ENCODE measurements at places on chromosomes 4 and X.

DNA sequence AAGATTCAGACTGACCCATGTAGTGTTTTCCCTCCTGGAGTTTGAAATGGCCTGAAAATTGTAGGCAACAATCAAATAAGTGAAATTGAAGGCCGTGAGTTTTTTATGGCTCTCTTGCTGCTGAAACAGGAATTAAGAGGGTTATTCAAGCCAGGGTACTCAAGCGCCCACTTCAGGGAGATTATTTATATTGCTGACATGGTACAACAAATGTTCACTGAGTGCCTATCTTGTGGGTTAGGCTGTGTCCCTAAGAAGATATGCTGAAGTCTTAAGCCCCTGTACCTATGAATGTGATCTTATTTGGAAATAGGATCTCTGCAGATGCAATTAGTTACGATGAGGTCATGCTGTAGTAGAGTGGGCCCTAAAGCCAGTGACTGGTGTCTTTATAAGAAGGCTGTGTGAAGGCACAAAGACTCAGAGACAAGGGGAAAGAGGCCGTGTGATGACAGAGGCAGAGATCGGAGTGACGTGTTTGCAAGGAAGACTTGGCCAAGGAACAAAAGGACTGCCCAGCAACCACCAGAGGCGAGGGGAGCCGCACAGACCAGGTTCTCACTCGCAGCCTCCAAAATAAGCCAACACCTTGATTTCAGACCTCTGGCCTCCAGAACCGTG lies 72.9 kb downstream of the MED28 start:
- DNase-seq = no peak

DNA sequence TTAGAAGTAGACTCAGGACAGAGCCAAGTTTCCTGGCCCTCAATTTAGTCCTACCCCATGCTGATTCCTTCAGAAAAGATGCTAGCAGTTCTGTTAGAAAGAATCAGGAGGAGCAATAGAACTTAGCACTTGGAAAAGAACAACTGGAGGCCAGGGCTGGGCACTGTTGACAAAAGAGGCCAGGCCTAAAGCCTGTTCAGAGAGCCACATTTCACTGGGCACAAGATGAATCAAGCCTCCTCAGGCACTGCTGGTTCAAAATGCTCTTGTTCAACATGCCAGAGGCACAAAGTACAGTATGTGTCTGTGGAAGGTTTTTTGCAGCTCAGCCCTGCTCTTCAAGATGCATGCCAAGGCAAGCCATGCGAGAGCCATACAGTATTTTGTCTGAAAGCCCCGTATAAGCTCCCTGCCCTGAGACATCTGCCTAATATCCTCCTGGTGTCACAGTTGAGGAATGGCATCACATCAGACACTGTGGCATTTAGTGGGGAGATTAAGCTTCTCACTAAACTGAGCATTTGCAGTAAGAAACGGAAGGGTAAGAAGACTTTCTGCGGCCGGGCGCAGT lies 53.7 kb downstream of the RASL11B start:
- DNase-seq = no peak

GRCh38 chr4:3615386-3616286 lies 83.4 kb upstream of the LRPAP1 start:
- DNase-seq = no peak

DNA sequence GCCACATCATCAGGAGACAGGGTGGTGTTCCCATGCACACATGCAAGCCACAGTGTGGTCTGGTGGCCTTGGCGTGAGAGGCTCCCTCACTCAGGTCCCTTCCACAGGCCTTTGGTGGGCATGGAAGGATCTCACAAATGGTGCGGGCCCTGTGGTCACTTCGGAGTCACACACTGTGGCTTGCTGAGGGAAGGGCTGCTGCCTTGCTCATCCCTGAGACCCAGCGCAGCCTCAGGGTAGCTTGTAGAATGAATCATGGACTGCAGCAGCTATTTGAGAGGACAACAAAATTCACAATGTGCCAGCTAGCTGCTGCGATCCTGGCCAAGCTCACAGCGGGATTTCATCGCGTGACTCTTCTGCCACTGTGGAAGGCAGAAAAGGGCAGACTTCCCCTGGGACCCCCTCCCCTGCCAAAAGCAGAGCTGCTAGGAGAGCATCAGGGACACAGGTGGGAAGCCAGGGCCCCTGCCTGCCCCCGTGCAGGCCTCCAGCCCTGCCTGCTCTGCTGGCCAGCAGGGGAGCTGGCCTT lies 106.4 kb downstream of the ABLIM2 start:
- no peak for DNase-seq

- DNase-seq = no peak
Measured at GRCh38 chr4:17064959-17065358, 166.5 kb upstream of the LDB2 start.

DNA sequence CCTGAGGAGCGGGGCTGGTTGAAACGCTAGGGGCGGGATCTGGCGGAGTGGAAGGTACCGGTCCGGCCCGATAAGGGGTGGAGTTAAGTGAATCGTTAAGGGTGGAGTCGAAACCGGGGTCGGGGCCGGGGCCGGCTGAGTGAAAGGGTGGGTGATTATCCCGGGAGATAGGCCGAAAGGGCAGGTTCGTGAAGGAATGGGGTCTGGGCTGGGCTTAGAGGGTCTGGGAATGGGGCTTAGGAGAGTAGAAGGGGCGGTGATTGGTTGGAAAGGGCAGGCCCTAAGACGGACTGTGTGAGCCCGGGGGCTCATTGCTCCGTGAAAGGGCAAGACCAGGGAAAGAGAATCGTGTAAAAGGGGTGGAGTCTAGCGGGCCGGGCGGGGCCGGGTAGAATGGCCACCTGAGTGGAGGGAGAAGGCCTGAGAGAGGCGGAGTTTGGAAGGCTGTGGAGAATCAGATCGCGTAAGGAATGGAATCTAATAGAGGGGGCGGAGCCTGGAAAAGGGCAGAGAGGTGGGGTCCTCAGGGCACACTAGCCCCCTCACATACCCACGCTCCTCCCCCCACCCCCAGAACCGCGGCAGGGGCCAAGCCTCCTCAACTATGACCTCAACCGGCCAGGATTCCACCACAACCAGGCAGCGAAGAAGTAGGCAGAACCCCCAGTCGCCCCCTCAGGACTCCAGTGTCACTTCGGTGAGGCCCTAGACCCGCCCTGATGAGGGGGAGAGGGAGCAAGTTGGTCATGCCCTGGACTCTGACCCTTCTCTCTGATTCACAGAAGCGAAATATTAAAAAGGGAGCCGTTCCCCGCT lies 430 bp downstream of the HDAC6 start:
- DNase-seq = peak; percentile 76

DNA sequence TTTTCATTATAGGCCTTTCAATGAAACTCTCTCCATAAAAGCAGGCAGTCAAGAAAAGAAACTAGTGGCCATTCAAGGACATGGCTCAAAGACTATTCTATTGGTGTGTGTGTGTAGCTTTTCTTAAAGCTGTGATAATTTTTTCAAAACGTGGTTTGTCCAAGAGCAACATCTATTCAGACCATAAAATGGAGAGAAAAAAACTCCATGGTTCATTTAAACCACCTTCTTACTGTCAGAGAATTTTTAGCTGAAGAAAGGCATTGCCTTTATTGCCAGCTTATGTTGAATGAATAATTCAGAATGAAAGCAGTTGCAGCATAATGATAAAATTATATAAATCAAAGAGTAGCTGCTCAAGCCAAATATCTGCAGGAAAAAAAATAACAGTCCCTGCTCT lies 325.5 kb downstream of the PCDH18 start:
- no peak for DNase-seq

GRCh38 chr4:150005537-150005936 lies 72.7 kb upstream of the DCLK2 start:
- DNase-seq = no peak

DNA sequence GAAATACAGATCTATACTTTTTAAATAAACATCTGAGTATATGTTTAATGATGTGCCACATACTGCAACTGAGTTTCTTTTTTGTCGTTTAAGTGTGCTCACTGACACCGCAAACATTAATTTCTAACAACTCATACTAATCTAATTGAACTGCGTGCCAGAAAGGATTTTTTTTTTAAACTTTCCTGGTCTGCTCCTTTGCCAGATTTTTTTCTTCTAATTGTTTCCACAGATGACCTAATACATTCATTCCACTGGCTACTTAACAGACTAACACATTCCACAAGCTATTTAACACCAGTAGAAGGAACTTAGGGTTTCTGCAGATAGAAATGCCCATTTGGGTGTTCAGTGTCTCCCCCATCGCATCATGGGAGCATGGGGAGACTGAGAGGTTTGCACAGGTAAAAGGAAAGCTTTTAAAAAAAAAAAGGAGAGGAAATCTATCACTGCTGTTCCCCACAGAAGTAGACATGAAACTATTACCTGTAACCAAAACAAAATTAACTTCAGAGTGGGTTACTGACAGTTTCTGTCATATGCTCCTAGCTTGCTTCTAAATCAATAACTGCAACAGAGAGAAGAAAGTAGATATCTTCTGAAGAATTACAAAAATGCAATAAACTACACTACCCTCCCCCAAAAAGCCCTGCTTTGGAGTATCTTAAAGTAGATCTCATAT lies 31.6 kb downstream of the SH3KBP1 start:
- no peak for DNase-seq

DNA sequence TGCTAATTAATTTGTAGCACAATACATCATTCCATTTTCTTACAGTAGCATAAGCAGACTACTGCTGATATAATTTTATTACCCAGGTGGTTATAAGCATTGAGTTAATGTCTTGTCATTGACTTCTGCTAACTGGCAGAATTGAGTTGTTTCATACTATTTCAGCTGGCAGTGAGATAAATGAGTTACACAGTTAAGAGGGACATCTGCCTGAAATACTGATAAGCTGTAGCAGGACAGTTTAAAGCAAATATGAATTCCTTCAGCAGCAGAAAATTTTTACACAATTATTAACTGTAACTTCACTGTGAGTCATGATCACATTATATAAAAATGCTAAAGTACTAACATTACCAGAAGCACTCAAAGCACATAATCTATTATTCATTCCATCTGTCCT lies 326.8 kb downstream of the INPP4B start:
- no peak for DNase-seq

DNA sequence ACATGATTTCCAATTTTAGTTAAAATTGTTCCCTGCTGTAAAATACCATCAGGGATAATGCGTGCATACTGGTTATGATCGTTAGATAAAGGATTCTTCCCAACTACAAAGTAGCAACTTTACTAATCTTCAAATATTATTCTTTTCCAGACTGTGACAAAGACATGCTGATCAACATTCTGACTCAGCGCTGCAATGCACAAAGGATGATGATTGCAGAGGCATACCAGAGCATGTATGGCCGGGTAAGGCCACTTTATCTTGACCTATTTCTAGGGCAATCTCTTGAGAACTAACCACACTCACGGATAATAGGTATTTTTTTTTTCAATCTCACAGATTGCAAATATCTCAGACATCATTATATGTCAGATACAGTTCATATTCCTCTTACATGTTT lies 47.0 kb downstream of the ANXA10 start:
- DNase-seq = no peak

DNA sequence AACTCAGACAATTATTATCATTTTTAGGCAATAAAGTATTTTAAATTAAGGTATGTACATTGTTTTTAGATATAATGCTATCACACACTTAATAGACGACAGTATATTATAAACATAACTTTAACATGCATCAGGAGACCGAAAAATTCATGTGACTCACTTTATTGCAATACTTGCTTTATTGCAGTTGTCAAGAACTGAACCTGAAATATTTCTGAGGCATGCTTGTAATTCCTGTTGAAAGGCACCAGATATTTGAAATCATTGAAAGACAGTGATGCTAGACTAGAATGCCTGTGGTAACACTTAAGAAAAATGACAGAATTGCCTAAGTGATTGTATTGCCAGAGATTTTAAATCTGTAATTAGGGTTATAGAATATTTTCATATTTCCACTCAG lies 175.6 kb upstream of the MAGEB2 start:
- no peak for DNase-seq

DNA sequence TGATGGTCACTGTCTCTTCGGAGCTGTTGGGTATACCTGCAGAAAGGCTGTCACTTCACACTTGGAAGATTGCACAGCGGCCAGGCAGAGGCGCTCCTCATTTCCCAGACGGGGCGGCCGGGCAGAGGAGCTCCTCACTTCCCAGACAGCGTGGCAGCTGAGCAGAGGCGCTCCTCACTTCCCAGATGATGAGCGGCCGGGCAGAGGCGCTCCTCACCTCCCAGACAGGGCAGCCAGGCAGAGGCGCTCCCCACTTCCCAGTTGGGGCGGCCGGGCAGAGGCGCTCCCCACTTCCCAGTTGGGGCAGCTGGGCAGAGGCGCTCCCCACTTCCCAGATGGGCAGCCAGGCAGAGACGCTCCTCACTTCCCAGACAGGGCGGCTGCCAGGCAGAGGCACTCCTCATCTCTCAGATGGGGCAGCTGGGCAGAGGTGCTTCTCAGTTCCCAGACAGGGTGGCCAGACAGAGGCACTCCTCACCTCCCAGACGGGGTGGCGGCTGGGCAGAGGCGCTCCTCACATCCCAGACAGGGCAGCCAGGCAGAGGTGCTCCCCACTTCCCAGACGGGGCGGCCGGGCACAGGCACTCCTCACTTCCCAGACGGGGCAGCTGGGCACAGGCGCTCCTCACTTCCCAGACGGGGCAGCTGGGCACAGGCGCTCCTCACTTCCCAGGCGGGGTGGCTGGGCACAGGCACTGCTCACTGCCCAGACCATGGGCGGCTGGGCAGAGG lies 18.8 kb downstream of the PABPC1L2B start:
- no peak for DNase-seq

DNA sequence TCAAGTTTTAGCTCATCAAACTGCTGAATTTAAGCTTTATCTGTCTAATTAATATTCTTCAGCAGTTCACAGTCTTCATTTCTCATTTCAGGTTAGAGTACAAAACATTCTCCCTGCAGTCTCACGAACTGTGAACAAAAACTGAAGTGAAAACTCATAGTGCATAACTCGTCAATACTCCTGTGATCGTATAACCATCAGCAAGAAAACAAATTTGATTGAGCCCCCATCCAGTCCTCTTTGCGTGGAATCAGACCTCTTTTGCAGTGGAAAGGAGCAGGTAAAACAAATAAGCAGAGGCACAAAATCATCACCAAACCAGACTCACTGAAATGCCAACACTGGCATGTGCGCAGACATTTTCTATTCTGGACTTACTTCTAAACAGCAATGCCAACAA lies 12.7 kb downstream of the ADAM29 start:
- no peak for DNase-seq

- no peak for DNase-seq
Measured at GRCh38 chr4:171601091-171601490, 212.1 kb upstream of the GALNTL6 start.

All from CD4-positive, alpha-beta T cell treated with Interferon gamma for 1 hour (primary cell).